ENCODE measurements at places on chromosomes 4 and X. TPM values are rescaled to one million over a fixed set of nuclear protein-coding genes. Genes with fewer than 3 reads are reported as not detected.

MND1 gene
- 0.44 TPM for polyA plus RNA-seq

TCEAL2 gene
- not detected for polyA plus RNA-seq

- no peak for DNase-seq
Observed at GRCh38 chr4:2343476-2343875, 75.0 kb downstream of the ZFYVE28 start.

SORBS2 gene
- 6.9 TPM for polyA plus RNA-seq

DNA sequence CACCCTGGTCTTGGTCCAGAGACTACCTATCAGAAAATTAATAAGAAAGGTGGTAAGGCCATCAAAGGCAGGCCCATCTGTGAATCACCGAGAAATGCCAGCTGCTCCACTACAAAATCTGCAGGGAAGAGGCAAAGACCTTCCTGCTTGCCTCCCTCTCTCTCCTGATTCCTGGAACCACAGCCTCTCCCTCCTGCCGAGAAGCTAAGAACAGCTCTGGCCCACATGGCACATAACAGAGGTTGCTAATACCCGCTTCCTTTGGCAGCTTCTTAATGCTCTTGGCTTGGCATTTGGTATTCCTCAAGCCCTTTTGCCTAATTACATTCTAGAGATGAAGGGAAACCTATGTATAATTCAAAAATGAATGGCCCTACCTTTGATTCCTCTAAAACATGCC is 32.9 kb downstream of the RAI2 start:
- no peak for DNase-seq

EDA2R gene
- polyA plus RNA-seq = 23.4 TPM

- DNase-seq = no peak
Observed at GRCh38 chr4:86482306-86483172, 111.6 kb upstream of the PTPN13 start.

HSD17B13 gene
- 0.07 TPM for polyA plus RNA-seq

GRCh38 chr4:164058776-164059445 is 564.4 kb downstream of the TMA16 start:
- no peak for DNase-seq

DNA sequence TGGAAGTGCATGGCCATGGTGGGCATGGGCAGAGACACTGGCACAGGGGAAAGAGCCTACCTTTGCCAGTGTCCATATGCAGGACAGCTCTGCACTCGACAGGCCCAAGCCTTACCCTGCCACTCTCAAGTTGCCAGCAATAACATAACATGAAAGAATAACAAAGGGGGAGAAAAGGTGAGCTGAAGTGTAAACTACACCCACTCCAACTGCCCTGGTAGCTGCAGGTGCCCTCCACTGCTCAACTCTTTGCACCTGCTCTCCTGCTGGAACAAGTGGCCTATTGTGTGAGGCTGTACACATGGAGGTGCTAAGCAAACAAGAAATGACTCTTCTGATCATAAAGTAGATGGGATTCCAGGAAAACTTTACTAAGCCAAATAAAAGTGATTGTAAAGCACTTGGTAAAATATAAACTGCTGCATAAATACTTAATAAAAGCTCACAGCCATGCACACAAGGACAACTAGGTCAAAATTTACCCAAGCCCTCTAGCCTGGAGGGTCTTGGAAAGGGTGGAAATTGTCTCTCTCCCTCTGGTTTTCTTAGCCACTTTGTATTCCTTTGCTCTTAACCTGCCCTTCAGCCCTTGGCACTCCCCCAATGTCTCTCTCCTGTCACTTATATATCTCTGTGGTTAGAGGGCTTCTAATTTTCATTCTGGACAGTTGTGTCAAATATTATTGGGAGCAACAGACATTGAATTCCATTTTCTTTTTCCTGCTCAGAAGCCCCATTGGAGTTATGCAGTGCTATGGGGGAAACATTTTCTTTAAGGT is 261.2 kb upstream of the GPC4 start:
- no peak for DNase-seq

- no peak for DNase-seq
Observed at GRCh38 chr4:111031596-111031995, 408.7 kb upstream of the PITX2 start.

DNA sequence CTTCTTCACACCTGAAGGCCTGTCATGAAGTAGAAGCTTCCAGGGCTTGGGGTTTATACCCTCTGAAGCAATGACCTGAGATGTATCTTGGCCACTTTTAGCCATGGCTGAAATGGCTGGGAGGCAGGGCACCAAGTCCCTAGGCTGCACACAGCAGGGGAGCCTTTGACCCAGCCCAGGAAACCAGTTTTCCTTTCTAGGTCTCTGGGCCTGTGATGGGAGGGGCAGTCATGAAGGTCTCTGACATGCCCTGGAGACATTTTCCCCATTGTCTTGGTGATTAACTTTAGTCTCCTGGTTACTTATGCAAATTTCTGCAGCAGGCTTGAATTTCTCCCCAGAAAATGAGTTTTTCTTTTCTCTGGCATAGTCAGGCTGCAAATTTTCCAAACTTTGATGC is 511.0 kb upstream of the KLHL4 start:
- DNase-seq = no peak

GNRHR gene
- polyA plus RNA-seq = not detected

DNA sequence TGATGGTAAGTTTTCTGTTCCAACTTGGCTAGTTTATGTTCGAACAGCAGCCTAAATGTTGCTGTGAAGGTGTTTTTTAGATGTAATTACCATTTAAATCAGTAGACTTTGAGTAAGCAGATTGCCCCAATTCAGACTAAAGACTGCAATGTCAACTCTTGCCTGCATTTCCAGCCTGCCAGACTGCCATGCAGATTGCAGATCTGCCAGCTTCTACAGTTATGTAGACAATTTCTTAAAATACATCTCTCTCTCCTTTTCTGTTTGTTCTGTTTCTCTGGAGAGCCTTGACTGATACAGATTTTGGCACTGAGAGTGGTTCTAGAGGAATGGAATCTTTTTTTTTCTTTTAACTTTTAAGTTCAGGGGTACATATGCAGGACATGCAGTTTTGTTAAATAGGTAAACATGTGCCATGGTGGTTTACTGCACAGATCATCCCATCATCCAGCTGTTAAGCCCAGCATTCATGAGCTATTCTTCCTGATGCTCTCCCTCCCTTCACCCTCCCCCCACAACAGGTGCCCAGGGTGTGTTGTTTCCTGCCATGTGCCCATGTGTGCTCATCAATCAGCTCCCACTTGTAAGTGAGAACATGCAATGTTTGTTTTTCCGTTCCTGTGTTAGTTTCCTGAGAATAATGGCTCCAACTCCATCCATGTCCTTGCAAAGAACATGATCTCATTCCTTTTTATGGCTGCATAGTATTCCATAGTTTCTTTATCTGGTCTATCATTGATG is 227.8 kb downstream of the CPE start:
- no peak for DNase-seq

DNA sequence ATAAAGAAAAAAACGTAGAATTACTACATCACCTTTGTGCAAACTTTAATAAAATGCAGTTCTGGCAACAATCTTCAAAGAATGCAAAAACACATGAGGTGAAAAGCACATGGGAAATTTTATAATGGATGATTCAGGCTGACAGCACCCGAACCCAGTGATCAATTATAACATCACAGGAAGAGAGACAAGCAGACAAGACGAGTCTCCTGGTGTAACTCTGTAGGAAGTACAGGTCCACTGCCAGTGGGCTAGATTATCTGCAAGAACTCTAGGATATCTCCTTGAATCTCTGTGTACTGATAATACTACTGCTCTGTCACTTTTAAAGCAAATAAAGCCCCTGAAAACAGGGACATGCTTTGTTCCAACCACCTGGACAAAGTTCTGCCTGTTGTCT is 58.9 kb upstream of the NXF3 start:
- DNase-seq = no peak
